ENCODE measurements at places on chromosomes 1 and 21.

GRCh38 chr1:30801771-30802198 lies 44.2 kb upstream of the LAPTM5 start:
- peak; percentile 51 for DNase-seq

DNA sequence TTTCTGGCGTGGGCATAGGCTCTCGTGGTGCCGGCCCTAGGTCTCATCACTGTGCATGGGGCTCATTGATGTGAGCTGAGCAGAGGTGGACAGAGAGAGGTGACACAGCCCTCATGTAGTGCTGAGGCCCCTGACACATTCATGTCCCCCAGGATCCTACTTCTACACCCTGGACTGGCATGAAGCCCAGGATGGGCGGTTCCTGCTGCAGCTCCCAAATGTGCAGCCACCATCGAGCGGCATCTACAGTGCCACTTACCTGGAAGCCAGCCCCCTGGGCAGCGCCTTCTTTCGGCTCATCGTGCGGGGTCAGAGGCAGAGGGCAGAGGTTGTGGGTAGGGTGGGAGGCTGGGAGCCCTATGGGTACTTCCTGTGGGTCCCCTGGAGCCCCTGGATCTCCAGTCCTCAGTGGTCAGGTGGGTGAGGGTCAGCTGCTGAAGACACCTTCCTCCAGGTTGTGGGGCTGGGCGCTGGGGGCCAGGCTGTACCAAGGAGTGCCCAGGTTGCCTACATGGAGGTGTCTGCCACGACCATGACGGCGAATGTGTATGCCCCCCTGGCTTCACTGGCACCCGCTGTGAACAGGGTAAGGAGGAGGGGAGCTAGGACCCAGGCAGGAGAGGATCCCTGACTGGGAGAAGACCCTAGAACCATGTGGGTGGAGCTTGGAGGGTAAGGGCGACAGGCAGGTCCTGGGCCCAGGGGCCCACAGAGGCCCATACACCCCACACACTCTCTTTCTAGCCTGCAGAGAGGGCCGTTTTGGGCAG lies 6.1 kb downstream of the TIE1 start:
- no peak for DNase-seq

- peak; percentile 57 for DNase-seq
Observed at GRCh38 chr1:227234998-227235405, 83.3 kb downstream of the CDC42BPA start.

DNA sequence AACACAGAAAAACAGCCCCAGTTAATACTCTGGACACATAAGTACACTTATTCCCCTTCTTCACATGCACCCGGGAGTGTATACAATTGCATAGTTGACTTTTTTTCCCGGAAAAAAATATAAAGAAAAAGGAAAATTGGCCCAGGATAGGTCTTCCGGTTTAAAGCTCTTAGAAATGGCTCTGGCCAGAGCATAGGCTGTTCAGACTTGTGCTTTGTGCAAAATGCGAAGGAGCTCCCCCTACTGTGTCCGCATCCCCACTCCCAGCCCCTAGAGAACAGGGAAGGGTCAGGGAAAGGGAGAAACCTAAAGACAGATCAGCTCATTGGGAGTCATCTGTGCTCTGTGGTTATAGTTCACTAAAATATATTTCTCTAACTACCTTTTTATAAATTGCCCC lies 5.5 kb upstream of the MTMR11 start:
- peak; percentile 28 for DNase-seq

DNA sequence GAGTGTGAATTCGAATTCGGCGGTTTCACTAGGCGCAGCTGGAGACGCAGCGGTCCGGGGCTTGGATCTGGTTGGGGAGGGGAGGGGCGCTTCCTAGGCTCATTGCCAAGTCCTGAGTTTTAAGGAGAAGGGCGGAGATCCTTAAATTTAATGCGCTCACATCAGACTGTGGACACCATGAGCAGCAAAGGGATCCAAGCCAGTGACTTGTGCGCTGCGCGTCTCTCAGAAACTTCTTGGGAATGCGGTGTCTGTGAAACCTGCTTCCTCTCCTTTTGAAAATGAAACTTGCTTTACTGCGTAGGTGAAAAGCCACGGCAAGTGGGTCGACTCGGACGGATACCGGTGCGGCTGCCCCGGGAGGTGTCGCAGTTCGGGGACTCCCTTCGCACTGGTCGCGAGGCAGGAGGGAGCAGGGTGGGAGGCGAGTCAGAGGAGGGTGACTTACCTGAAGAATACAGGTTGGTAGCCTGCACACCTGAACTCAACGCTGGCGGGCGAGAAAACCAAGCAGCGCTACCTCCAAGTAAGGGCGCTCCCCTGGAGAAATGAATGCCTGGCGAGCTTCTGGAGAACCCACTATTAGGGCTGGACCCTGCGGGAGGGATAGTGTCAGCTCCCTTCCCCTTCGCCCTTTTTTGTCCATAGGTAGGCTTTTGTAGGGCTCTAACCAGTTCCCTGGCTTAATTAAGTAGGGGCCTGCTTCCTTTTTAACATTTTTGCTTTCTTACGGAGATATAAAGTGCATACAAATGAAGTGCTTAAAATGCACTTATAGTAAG lies 992 bp downstream of the TENT5C start:
- DNase-seq: no peak

- no peak for DNase-seq
Observed at GRCh38 chr1:8311068-8311718, 6.7 kb upstream of the SLC45A1 start.

GRCh38 chr21:46605767-46606426 lies 1.0 kb upstream of the S100B start:
- DNase-seq: no peak

DNA sequence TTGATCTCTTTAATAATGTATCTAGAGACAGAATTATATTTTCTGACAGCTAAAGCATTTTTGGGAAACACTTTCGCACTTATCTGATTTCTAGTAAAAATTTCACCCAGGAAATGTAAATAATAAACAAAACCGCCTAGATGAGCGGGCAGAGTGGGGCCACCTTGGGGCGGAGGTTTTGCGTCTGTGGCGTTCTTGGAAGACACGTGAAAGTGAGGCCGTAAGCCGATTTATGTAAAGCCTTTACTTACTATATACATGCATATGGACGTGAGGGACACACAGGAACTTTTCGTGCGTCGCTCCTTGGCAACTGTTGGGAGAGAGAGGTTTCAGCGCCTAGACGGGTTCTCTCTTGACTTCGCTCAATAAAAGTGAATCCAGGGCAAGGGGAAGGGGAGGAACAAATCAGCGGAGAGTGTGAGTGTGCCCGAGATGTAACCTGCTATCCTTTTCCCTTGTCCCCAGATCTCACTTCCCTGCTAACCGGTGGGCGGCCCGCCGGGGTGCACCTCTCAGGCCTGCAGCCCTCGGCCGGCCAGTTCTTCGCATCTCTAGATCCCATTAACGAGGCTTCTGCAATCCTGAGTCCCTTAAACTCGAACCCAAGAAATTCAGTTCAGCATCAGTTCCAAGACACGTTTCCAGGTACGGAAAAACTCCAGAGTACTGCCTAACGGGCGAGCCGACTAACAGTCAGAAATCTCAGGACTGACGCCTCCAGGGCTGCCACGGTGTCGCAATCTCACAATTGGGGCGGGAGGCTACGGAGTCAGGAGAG lies 1.7 kb downstream of the HLX start:
- DNase-seq: peak; percentile 63

GRCh38 chr1:175182201-175182746 lies 10.3 kb downstream of the KIAA0040 start:
- DNase-seq: no peak

GRCh38 chr1:2278591-2279209 lies 50.6 kb downstream of the SKI start:
- no peak for DNase-seq

DNA sequence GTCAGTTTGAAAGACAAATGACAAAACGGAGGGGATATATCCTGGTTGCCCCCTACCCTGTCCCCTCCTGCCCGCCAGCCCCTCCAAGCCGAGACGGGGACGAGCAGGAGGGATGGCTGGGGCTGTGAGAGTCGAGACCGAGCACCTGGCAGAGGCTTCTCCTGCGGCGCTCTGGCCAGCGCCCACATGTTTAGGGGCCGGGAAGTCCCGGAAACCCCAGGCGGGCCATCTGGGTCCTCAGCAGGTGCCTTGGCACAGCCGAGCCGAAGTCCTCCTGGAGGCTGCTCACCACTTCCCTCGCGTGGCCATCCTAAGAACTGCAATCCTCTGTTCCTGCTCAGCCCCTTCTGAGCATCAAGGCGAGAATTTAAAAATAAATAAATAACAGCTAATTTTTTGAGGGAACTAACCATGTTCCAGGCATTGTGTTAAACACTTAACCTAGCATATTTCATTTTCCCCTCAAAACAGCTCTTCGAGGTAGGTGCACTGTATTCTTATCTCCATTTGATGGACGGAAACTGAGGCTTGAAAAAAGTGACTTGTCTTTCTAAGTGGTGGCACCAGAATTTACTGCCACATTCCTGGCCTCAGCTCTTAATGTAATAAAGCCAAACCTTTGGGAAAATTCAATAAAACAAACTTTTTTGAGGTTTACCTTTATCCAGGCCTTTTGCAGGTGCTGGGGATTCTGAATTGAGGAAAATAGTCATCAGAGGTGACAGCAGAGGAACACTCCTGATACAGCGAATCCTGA lies 3.5 kb upstream of the RIMS3 start:
- peak; percentile 70 for DNase-seq

DNA sequence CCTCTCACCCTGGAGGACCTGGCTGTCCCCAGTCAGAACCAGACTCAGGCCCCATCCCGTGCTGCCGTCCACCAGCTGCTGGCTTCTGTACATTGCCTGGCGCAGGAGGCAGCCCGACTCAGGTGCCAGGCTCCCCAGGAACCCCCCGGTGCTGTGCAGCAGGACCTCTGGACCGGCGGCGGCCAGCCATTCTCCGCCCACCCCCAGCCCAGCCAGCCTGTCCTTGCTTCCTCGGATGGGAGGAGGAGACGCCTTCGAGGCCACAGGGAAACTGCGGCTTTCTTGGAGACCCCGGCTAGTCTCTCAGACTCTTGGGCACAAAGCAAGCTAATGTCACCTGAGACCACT lies 4.4 kb downstream of the C1orf167 start:
- DNase-seq: no peak

DNA sequence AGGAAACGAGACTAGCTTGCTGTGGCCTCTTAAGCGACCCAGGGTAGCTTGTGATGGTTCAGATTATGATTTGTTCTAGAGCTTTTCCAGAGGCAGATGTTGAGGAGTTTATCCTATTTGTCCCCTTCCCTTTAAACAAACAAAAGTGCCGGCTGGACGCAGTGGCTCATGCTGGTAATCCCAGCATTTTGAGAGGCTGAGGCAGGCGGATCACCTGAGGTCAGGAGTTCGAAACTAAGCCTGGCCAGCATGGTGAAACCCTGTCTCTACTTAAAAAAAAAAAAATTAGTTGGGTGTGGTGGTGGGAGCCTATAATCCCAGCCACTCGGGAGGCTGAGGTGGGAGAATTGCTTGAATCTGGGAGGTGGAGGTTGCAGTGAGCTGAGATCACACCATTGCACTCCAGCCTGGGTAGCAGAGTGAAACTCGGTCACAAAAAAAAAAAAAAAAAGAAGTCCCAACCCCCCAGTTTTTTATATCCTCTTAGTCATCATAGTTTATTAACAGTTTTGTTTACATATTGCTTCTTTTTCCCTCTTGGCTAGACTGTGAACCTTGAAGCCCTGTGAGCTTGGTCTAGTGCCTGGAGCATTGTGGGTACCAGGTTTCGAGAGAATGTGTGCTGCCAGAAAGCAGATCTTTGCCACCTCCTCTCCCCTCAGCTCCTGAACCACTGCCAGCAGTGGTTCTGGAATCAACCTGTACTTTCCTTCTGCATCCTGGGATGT lies 29.8 kb downstream of the MAPKAPK2 start:
- DNase-seq: peak; percentile 55

DNA sequence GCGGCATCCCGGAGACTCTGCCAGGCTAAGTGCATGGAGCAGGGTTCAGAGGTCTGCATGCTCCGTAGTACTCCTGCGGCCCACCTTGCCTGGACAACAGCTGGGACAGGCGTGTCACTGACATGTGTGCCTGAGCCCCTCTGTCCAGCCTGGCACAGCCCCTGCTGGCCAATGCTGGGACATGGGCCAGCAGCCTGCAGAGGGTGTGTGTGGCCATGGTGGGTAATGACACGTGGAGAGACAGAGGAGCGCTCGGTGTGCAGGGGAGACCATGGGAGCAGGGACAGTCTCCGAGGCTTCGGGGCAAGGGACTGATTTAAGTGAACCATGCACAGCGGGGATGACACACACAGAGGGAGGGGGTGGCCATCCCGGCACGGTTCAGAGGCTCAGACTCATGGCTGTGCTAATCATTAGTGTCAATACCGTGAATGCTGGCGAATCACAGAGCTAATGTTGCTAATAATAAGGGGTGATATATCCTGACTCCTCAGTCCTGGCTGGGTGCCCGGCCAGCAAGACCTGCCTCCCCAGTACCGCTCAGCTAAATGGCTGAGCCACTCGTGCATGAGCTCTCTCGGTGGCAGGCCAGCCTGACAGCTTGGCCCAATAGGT lies 41.5 kb downstream of the IGSF21 start:
- DNase-seq: peak; percentile 15

DNA sequence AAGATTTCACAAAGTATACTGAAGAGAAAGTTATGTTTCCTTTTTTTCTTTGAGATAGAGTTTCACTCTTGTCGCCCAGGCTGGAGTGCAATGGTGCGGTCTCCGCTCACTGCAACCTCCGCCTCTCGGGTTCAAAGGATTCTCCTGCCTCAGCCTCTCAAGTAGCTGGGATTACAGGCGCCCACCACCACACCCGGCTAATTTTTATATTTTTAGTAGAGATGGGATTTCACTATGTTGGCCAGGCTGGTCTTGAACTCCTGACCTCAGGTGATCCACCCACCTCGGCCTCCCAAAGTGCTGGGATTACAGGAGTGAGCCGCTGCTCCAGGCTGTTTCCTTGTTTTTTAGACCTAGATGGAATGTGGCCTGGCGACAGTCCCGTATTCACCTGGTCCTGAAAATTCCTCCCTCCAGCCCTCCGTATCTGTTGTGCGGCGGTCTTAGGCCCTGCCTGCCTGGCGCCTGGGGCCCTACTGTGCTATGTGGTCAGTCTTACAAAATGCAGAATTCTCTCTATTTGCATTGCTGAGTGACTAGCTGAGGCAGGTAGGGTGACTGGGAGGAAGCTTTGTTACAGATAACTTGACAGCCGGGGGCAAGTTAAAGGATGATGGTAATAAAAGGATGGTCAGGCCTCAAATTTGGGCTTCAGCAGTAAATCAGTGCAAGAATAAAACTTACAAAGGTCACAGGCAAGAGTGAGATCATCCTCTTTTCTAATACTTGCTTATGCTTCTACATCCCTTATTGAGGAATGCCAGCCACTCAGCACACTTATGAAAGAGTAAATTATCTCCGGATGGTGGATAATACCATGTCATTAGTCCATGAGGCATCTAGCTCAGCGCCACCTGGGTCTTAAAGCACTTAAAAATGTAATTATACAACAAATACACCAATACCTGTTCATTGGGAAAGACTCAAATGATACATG lies 30.3 kb downstream of the PARK7 start:
- no peak for DNase-seq

DNA sequence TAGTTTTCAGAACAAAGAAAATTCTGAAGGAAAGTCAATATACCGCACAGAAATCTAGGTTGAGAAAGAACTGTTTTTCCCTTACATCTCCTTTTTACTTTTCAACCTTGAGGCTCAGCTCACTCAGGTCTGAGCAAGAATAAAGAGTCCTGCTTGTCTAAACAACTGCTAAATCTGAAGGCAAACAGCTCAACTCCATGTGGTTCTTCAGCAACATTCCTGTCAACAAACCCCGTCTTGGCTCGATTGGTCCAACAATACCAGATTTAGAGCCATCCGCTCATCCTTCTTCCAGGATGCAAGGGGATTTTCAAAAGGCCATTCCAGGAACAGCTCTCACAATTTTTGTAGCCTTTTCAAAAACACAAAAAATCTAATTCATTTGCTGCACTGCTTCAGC lies 119.8 kb downstream of the HLCS start:
- peak; percentile 11 for DNase-seq
